Placental pericyte (primary cell): ENCODE measurements at places on chromosomes 7 and 10. TPM values are rescaled to one million over a fixed set of nuclear protein-coding genes. Genes with fewer than 3 reads are reported as not detected.

Gene CTNNA3
- total RNA-seq, result not detected in 2 replicates

Gene PRRT4
- not detected in 2 replicates for total RNA-seq

Gene SH2D4B
- total RNA-seq, result 0.22 and 0.29 TPM in 2 replicates

Gene MEOX2
- under 0.01 TPM in 1 of 2 replicates, not detected in the other for total RNA-seq

Gene CYP2C9
- not detected in 2 replicates for total RNA-seq

Gene ZNF365
- total RNA-seq, result 0.88 and 7.0 TPM in 2 replicates

Gene NSMCE4A
- 16.4 and 34.4 TPM in 2 replicates for total RNA-seq

Gene MKX
- under 0.01 and 0.14 TPM in 2 replicates for total RNA-seq
